Head of caudate nucleus (tissue), 42 donors: ENCODE measurements at places on chromosomes 12 and 14.

DNA sequence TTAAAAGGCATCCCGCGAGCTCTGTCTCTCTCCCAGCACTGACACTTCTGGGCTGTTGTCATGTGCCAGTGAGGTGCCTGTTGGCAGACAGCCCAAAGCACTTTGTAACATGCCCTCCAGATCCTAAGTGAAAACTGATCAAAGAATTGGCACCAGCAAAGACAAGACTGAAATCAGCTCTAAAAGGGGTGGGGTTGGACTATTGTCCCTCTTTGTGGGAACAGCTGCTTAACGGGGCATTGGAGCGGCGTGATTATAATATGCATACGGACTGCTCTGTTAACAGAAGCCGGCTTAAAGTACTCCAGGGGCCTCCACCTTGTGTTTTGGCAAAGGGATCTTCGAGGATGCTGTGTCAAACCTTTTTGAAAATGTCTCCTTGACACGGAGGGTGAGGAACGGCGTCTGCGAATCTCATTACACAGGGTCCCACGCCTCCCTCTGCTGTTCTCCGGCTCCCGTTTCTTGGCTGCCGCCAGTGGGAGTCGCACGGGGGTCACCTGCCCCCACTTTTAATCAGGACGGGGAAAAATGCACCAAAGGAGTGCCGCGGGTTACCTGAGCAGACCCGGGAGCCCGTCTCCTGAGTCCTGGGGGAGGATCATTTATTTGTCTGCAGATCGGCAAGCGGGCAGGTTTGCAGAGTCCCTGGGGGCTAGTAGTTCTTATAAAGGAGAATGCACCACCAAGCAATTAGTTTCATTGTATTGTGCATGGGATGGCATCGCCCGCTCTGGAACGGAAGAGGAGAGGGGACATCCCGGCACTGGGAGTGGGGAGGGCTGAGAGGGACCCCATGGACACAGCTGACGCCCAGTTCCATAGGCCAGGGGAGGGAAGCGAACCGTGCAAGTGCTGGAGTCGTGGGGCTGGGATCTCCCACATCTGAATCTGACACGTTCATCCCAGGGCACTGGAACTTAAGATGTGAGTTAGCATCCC is 44.3 kb downstream of the SPRING1 start:
- DNase-seq, result peak; percentile 46

DNA sequence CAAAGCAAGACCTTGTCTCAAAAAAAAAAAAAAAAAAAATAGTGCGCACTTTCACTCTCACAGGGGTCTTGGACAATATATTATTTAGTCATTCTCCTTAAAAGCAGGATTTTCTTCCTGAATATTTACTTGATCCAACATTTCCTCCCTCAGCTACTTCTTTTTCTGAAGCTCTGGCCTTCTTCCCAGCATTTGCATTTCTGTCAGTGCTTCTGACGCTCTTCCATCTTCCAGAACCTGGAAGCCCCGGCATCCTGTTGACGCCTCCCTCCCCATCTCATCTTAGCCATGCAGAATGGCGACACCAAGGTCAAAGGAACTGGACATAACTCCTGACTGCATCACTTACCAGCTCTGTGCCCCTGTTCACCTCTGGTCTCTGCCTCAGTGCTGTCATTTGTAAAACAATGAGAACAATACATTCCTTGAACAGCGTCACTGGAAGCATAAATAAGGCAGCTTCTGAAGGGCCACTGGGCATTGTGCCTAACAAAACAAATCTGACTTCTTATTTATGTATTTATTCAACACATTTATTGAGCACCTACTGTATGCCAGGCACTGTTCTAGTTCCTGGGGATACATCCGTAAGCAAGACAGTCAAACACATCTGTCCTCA is 90.9 kb upstream of the MDM1 start:
- no peak for DNase-seq

GRCh38 chr12:19131025-19131444 is 1.5 kb downstream of the PLEKHA5 start:
- DNase-seq, result peak; percentile 21

GRCh38 chr12:120754792-120755191 is 29.2 kb downstream of the ACADS start:
- no peak for DNase-seq

GRCh38 chr12:76876696-76877229 is 2.1 kb downstream of the CSRP2 start:
- no peak for DNase-seq

- no peak for DNase-seq
Measured at GRCh38 chr14:82621881-82622450, 1088.3 kb upstream of the SEL1L start.

- DNase-seq, result peak; percentile 79
Measured at GRCh38 chr12:52019113-52019770, 12.5 kb downstream of the TAMALIN start.

DNA sequence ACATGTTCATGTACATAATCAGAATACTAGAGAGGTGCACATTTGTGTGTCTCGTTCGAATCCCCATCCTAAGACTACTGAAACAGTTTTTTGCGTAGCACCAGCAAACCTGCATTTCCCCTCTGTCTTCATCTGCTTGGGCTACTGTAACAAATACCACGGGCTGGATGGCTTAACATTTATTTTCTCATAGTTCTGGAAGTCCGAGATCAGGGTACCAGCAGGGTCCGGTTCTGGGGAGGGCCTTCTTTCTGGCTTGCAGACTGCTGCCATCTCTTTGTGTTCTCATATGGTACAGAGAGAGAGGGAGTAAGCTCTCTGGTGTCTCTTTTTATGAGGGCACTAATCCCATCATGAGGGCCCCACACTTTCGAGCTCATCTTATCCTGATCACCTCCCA is 30.6 kb downstream of the KLC1 start:
- no peak for DNase-seq

DNA sequence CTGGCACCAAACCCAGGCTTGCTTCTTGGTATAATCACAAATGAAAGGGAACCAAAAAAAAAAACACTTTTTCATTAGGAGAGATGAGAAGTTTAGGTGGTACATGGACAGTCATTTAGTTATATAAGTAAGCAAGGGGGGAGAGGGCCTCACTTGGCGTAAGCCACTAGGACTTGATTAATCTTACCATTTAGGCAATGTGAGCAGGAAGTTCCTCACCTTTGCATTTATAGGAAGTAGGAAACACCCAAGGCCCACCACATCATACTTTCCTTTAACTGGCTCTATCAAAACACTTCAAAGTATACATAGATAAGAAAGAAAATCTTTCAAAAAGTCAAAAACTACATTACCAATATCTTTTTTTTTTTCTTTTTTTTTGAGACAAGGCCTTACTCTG is 6.7 kb upstream of the RPS6KA5 start:
- no peak for DNase-seq

GRCh38 chr14:52741865-52742264 is 11.9 kb downstream of the STYX start:
- no peak for DNase-seq

- no peak for DNase-seq
Measured at GRCh38 chr14:88563845-88564244, 1.0 kb downstream of the ZC3H14 start.

DNA sequence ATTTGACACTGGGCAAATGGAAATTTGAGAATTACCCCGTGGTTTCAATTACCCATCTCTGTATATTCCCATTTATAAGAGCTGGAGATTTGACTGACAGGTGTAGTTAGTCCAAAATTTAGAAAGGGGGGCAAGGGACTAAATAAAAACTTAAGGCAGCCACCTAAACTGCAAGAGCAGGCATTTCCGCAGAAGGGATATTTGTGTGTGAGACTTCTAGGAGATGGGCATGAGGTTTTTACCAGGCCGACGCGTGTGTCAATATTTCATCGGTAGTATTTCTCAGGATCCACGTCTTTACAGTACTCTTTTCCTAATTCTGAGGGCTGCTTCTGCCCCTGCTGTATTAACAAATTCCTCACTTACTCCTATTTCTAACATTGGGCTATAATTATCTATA is 1.4 kb downstream of the FAR2 start:
- DNase-seq, result no peak

DNA sequence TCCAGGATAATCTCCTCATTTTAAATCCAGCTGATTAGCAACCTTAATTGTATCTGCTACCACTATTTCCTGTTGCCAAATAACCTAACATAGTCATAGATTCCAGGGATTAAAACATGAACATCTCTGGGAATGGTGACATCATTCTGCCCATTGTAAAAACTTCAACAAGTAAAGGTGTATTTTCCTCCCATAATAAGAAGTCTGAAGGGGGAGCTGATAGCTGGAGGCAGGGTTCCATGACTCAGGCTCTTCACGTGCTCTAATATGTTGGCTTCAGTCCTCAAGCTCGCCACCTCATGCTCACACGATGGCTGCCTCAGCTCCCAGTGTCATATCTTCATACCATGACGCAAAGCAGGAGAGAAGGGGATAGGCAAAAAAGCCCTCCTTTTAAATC is 172.0 kb upstream of the VASH1 start:
- DNase-seq, result no peak

- DNase-seq, result no peak
Measured at GRCh38 chr12:51687614-51688013, 96.6 kb downstream of the SCN8A start.

DNA sequence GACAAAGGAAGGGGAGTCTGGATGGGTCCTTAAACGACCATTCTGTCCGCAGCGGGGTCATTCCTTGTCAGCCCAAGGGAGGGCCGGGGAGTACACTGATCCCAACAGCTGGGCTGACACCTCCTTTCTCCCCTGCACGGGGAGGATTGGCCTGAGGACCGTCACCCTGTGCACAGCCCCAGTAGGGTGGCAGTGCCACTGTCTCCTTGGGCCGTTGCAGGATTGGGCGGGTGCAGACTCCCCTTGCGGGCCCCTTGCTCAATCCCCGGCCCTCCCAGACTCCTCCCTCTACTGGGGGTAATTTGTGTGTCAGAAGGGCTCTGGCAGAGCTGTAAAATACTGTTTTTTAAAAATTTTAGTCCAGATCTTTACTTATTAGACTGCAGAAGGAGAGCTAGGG is 12.6 kb upstream of the AMN start:
- no peak for DNase-seq

DNA sequence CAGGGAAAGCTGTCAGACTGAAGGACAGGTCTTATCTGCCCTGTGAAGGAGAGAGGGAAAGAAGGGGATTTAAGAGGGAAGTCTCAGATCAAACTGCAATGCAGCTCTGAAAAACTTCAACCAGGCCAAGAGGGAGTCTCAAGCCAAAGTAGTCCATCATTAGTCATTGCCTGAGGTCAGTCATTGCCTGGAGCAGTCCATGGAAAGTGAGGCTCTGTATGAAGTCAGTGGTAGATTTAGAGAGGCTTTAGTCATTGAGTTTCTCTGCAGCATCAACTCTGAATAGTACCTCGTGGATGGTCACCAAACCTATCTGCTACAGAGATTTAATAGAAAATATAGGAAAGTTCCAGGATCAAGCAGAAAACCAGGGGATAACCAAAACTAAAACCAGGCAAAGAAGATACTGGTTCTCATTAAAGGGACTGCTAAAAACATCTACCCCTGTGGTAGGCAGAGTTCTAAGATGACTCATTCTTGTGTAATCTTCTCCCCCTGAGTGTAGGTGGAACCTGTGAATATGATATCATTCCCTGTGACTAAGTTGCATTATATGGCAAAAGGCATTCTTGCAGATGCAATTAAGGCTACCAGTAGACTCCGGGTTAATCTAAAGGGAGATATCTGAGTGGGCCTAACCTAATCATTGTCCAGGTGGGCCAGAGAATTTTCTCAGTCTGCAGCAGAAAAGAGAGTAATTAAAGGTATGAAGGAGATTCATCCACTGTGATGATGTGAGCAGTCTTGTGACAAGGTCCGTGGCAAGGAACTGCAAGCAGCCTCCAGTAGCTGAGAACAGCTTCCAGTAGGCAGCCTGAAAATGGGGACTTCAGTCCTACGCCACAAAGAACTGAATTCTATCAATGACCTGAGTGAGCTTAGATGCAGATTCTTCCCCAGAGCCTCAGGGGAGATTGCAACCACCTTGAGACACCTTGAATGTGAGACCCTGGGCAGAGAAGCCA is 123.1 kb downstream of the GALC start:
- peak; percentile 14 for DNase-seq

- DNase-seq, result no peak
Measured at GRCh38 chr12:102215992-102216691, 18.5 kb upstream of the PMCH start.

DNA sequence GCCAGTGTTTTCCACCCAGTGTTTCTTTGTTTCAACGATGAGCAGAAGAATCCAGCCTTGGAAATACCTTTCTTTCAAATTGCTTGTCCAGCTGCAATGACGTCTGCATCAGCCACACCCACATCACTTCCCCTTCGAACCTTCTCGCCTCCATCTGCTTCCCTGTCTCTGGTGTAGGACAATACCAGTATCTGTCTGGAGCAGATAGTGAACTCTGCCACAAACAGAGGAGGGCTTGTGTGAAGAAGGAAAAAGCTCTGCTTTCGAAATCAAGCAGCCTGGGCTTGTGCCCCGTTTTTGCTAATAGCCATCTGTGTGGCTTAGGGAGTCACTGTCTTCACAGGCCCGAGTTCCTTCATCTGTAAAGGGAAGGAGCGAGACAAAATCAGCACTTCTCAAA is 415.4 kb downstream of the ZFP36L1 start:
- DNase-seq, result peak; percentile 67

DNA sequence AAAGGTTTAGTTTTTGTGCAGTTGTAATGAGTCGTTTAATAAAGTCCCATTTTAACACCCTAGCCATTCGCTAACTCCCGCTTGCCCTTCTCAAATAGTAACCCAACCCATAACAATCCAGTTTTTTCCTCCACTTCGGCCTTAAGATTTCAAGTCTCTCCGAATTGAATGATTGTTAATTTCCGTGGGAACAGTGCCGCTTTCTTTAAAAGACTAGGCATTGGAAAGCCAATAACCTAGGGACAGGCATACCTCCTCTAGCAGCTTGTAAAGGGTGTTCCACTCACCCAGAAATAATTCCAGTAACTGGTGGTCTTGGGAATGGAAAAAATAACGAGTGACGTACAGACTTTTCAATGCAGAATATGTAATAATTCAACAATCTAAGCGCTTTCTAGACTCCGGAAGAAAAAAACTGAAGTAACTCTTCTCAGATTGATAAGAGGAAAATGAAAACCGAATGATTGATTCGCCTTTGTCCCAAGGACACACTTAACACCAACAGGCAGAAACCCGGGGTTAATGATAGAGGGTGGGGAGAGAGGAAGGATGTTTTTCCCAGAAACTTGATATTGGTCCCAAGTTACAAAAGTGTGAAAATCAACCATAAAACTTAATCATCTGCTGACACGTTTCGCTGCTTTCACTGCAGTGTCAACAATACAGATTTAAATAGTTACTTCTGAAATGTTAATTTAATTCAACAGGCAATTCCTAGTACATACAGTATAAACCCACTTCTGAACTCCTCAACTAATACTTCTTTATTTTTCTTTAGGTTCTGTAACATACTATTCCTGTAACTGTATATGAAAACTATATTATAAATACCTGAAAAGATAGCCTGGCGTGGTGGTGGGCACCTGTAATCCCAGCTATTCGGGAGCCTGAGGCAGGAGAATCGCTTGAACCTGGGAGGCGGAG is 1.0 kb upstream of the SINHCAF start:
- no peak for DNase-seq

- no peak for DNase-seq
Measured at GRCh38 chr12:46400406-46400805, 27.8 kb upstream of the SLC38A2 start.
